ENCODE measurements at places on chromosomes 13 and 19.

GRCh38 chr19:947707-948539 is 22.1 kb downstream of the ARID3A start:
- H3K4me3 ChIP-seq = no peak overlapping the region
- peaks cover 4% of the 10 kb centered on the region for H3K4me1 ChIP-seq
- H3K36me3 ChIP-seq = no peaks in the 10 kb centered on the region
- DNase-seq = no peak
- H3K27ac ChIP-seq = no peak overlapping the region

DNA sequence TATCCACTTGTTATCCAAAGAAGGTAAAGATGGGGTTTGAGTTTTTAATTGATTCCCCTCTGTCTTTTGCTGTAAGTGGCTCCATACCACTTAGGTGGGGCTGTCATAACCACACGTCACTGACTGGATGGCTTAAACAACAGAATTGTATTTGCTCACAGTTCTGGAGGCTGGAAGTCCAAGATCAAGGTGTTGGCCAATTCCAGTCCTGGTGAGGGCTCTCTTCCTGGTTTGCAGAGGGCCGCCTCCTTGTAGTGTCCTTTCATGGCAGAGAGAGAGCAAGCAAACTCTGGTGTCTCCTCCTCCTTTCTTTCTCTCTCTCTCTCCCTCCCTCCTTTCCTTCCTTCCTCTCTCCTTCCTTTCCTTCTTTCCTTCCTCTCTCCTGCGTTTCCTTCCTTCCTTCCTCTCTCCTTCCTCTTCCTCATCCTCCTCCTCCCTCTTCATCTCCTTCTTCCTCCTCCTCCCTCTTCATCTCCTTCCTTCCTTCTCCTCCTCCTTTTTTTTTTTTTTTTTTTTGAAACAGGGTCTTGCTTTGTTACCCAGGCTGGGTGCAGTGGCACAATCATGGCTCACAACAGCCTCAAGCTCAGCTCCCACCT is 140.6 kb upstream of the RNF113B start:
- DNase-seq = no peak
- no peak overlapping the region for H3K4me3 ChIP-seq

GRCh38 chr19:43462785-43463380 is 2.5 kb downstream of the LYPD3 start:
- peaks cover 29% of the 10 kb centered on the region for H3K4me1 ChIP-seq
- peak overlapping the region; percentile 66 for H3K27ac ChIP-seq
- DNase-seq = no peak
- H3K36me3 ChIP-seq = peaks cover 7% of the 10 kb centered on the region

- no peaks in the 10 kb centered on the region for H3K27me3 ChIP-seq
- H3K27ac ChIP-seq = peak overlapping the region; percentile 81
- no peak overlapping the region for H3K4me3 ChIP-seq
- H3K36me3 ChIP-seq = no peaks in the 10 kb centered on the region
- peaks cover 16% of the 10 kb centered on the region for H3K4me1 ChIP-seq
- DNase-seq = no peak
Measured at GRCh38 chr13:73715114-73715910, 418.9 kb downstream of the KLF12 start.

DNA sequence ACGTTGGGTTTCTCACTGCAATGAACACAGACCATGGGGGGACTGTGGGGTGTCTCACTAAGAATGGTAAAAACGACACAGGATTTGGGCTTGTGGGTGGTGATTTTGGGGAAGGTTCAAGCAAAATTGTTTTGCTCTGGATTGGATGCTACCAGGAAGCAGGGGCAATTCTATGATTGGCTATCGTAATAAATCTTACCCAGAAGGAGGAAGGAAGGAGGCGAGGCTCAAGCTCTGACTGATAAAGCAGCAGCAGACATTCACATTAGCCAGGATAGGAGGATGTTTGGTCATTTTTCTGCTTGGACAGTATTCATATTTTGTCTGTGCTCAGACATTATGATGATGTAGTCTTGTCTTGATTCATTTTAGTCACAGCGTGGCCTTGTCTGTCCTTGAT is 1.5 kb downstream of the ZNF576 start:
- peak overlapping the region; percentile 85 for H3K4me3 ChIP-seq
- no peak overlapping the region for H3K27ac ChIP-seq
- no peaks in the 10 kb centered on the region for H3K27me3 ChIP-seq
- peaks cover 38% of the 10 kb centered on the region for H3K36me3 ChIP-seq
- H3K4me1 ChIP-seq = peaks cover 24% of the 10 kb centered on the region
- no peak for DNase-seq

- no peaks in the 10 kb centered on the region for H3K4me1 ChIP-seq
- no peaks in the 10 kb centered on the region for H3K36me3 ChIP-seq
- no peak overlapping the region for H3K4me3 ChIP-seq
- H3K27me3 ChIP-seq = no peaks in the 10 kb centered on the region
Measured at GRCh38 chr13:39699274-39699673, 43.8 kb downstream of the COG6 start.

DNA sequence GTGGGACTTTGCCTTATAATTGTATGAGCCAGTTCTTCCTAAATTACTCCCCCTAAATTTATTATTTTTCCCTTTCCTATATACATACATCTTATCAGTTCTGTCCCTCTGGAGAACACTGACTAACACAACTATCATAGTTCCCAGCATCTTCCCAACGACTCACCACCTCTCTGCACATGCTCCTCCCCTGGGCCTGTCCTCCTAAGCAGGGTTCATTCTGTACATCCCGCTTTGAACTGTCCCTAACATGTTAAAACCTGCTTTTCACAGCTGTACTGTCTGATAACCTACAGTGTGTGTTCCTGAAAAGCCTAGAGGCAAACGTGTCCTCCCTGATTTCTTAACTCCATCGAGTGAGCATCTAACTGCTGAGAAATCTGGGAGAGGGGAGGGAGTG is 141.7 kb downstream of the EFNB2 start:
- H3K4me3 ChIP-seq = no peak overlapping the region
- peaks cover 19% of the 10 kb centered on the region for H3K4me1 ChIP-seq
- H3K27me3 ChIP-seq = no peaks in the 10 kb centered on the region
- H3K27ac ChIP-seq = no peak overlapping the region
- peak; percentile 94 for DNase-seq

DNA sequence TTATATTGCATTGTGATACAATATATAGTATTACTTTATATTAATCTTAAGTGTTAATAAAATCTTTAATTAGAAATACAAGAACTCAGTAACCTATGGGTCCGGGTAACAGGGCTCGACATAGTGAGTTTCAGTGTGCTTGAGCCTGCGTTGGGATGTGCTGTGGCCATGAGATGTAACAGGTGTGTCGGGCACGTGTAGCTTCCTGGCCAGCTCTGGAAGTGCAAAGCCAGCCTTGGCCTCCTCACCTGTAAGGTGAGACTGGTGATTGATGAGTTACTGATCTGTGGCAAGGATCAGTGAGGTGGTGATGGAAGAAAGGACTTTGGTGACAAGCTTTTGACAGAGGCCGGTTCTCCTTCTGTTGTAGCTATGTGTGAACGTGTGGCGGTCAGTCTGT is 19.2 kb downstream of the ATP4B start:
- H3K36me3 ChIP-seq = peaks cover 43% of the 10 kb centered on the region
- no peak overlapping the region for H3K4me3 ChIP-seq
- no peaks in the 10 kb centered on the region for H3K4me1 ChIP-seq
- no peak for DNase-seq
- no peaks in the 10 kb centered on the region for H3K27me3 ChIP-seq

DNA sequence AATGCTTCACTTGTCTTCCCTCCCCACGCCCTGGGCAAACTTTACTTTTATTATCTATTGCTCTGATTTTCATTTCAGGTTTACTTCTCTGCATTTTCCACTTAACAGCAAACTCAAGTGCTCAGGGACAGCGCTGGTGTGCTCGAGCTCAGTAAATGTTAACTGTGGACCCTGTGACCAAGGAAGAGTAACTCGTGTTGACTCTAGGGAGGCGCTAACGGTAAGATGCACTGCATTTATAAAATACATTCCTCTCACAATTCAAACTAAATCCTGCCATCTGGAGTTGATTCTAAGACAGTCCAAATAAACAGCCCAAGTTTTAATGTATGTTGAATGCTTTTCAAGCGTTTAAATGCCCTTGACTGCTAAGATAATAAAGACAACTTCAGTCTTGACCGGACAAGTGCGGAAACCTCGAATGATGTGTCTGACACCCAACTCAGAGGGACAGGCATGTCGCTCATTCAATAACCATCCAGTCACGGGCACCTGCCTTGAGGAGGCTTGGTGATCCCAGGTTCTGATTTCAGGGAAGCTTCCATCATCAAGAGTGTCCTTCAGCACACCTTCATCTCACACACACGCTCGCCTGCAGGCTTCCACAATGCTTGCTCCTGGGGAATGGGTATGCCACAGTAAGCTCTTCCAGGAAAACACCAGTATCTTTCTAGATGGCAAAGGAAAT is 93.2 kb downstream of the STK24 start:
- H3K4me1 ChIP-seq = peaks cover 43% of the 10 kb centered on the region
- peak overlapping the region; percentile 98 for H3K27ac ChIP-seq
- no peak for DNase-seq

- H3K36me3 ChIP-seq = no peaks in the 10 kb centered on the region
- DNase-seq = no peak
- no peaks in the 10 kb centered on the region for H3K4me1 ChIP-seq
- H3K27me3 ChIP-seq = peaks cover 12% of the 10 kb centered on the region
- H3K27ac ChIP-seq = no peak overlapping the region
- no peak overlapping the region for H3K4me3 ChIP-seq
Measured at GRCh38 chr13:50236898-50237318, 221.7 kb downstream of the KCNRG start.

DNA sequence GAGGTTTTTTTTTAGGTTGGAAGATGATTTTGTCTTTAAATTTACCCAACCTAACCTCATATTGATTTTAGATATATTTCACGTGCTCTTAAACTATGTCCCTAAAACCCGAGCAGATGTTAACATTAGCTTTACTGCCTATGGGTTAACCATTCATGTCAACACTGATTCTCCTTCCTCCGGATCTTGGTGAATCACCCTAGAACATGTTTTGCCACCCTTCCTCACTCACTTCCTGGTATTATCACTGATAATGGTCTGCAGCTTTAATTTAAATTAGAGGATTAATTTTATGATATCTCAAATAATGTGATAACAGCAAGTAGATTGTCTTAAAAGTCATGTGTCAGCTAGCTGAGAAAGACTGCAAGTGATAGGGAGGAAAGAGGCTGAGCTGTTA is 31.9 kb downstream of the HTR2A start:
- no peak overlapping the region for H3K4me3 ChIP-seq
- no peak for DNase-seq
- H3K27ac ChIP-seq = no peak overlapping the region
- no peaks in the 10 kb centered on the region for H3K36me3 ChIP-seq

DNA sequence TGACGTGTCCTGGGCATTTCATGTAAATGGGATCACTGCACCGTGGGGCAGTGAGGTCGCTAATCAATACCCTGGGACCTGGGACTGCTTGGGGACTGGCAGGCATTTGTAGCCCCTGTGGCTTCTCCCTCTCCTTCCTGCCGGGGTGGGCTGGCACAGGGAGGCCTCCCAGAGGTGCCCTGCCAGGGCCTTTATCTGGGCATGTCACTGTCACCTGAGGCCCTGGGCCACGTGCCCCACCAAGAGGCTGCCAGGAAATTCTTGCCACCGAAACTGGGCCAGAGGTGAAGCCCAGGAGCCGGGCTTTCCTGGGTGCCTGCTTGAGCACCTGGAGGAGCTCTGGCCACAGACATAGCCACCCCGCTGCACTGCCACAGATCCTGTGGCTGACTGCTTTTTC is 1.8 kb upstream of the NMRK2 start:
- H3K27ac ChIP-seq = no peak overlapping the region
- peaks cover 27% of the 10 kb centered on the region for H3K27me3 ChIP-seq
- DNase-seq = no peak
- no peak overlapping the region for H3K4me3 ChIP-seq
- no peaks in the 10 kb centered on the region for H3K36me3 ChIP-seq

DNA sequence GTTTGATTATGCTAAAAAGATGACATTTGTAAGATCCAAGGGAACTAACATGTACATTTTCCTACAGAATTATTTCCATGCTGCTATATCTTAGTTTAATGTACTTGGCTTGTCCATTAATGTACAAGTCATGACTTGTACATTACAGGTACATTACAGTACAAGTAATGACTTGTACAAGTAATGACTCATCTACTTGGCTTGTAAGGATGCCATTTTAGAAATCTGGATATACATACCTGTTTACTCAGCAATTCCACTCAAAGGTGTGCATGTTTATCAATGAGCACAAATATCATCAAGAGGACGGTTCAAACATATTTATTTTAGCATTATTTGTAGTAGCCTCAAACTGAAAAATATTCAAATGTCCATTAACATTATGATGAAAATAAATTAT is 87.0 kb upstream of the TRPC4 start:
- H3K27me3 ChIP-seq = no peaks in the 10 kb centered on the region
- peaks cover 16% of the 10 kb centered on the region for H3K4me1 ChIP-seq
- H3K4me3 ChIP-seq = no peak overlapping the region
- H3K36me3 ChIP-seq = no peaks in the 10 kb centered on the region

- H3K4me1 ChIP-seq = no peaks in the 10 kb centered on the region
- no peak overlapping the region for H3K4me3 ChIP-seq
Measured at GRCh38 chr13:51780099-51780498, 23.9 kb downstream of the DHRS12 start.

GRCh38 chr19:44212866-44213346 is 574 bp downstream of the ZNF227 start:
- H3K27ac ChIP-seq = peak overlapping the region; percentile 71
- peaks cover 6% of the 10 kb centered on the region for H3K36me3 ChIP-seq
- H3K4me1 ChIP-seq = peaks cover 14% of the 10 kb centered on the region
- peak overlapping the region; percentile 70 for H3K4me3 ChIP-seq
- DNase-seq = no peak
- H3K27me3 ChIP-seq = no peaks in the 10 kb centered on the region
